ENCODE measurements at places on chromosomes 1 and 21.

DNA sequence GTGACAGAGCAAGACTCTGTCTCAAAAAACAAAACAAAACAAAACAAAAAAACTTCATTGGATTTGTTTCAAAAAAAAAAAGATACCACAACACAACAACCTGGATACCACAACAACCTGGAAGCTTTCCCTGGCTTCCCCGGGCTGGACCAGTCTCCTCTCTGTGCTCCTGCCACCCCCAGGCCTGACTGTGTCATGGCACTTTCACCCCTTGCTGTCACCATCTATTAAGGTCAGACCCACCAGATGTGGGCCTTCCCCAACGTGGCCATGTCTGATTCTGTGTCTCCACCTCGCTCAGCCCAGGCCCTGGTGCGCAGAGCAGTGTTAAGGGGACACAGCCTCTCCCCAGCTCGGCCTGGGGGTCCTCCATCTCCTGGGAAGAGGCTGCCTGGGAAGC lies 28.3 kb upstream of the ACOT11 start:
- no peak for DNase-seq

- DNase-seq: no peak
Measured at GRCh38 chr1:43688594-43689000, 18.7 kb upstream of the ST3GAL3 start.

DNA sequence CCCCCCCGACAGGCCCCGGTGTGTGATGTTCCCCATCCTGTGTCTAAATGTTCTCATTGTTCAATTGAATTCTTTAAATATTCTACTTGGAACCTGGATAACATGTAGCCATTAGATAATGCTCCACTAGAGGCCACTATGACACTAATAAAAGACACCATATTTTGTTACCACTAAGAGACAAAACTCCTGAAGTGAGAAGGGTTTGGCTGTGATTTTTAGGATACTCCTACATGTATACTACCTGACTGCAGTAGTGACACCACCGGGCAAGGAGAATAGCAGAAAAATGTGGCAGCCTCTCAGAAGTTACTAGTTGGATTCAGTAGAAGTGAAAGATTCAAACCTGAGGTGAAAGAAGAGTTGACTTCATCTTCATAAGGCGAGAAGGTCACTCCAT lies 36.0 kb downstream of the F5 start:
- no peak for DNase-seq

DNA sequence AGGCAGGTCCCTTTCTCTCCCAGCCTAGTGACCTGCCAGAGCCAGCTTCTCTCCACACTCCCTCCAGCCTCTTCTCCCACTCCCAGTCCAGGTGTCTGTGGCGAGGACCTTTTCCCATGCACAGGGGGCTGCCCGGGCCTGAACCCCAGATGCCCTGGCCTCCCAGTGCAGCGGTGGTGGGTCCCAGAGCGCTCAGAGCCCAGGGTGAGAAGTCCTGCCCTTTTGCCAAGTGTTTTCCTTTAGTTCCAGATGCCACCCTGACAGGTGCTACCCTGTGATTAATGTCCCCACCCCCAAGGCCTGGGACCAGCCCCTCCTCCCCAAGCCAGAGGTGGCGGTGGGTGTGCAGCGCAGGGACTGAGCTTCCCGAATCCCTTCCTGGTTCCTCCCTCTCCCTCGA lies 90.4 kb downstream of the PAX7 start:
- DNase-seq: no peak

DNA sequence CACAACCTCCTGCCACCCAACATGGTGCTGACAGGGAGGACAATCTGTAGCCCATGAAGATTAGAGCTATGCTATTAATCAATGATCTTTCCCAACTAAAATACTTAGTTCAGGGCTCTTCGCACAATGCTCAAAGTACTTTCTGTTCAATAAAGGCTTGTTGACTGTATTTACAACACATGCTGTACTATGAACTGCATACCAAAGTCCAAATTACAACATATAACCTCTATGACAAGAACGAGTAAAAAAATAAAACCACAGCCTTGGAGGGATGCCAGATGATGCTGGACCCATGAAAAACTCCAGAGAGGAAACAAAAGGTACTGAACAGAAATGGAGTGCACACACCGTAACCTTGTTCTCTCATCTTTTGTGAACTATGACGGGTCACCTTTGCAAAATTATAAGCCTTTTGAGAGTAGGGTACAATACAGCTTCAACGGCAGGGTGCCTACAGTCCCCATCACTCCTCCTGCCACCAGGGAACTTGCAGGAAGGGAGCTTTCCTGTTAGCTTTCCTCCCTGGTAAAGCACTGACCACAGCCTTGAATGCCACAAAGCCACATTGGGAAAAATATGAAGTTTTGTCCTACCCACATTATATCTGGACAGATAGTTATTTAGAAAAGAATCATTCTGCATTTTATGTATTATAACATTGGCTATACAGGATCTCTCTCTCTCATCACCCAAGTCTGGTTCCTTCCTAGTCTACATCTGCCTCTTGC lies 175.6 kb downstream of the NRIP1 start:
- DNase-seq: no peak

DNA sequence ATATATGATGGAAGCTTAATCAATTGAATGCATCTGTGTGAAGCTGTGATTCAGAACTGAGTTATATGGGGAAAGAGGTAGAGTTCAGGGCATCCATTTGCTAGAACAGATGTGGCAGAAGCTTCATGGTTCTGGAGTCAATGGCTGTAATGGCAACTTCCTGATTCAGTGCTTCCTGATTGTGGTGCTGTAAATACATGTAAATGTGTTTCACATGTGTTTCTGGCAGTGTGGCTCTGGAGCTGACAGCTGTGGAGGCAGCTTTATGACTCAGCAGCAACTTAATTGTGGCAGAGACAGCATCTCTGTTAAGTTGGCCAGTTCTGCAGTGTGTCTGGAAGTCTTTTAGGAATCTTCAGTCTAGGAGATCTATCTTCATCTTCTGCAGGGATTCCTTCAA lies 226.6 kb upstream of the ZRANB2 start:
- DNase-seq: no peak

GRCh38 chr1:23797478-23798448 lies 2.8 kb downstream of the GALE start:
- no peak for DNase-seq

DNA sequence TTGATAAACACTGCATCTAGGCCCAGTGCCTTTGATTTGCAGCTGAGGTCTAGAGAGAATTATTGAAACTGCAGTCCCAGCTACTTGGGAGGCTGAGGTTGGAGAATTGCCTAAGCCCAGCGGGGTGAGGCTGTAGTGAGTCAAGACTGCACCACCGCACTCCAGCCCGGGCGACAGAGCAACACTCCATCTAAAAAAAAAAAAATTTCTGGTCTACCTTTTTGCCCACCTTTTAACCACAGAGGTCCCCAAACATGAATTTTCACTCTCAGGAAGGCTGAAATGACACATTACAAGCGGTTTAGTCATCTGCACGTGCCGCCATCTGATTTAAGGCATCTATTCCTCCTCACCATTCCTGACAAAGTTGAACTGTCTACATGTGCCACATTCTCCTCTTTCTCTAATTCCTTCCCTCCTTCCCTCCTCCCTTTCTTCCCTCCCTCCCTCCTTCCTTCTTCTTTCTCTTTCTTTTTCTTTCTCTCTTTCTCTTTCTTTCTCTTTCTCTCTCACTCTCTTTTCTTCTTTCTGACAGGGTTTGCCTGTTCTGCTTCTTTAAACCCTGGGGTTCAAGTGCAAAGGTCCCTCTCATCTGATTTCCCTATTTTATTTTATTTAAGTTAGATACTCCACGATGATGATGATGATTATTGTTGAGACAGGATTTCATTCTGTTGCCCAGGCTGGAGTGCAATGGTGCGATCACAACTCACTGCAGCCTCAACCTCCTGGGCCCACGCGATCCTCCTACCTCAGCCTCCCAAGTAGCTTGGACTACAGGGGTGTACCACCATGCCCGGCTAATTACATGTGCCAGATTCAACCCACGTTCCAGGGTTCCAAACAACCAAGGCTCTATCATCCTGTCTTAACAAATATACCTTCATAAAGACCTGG lies 3.0 kb upstream of the SOD1 start:
- no peak for DNase-seq

DNA sequence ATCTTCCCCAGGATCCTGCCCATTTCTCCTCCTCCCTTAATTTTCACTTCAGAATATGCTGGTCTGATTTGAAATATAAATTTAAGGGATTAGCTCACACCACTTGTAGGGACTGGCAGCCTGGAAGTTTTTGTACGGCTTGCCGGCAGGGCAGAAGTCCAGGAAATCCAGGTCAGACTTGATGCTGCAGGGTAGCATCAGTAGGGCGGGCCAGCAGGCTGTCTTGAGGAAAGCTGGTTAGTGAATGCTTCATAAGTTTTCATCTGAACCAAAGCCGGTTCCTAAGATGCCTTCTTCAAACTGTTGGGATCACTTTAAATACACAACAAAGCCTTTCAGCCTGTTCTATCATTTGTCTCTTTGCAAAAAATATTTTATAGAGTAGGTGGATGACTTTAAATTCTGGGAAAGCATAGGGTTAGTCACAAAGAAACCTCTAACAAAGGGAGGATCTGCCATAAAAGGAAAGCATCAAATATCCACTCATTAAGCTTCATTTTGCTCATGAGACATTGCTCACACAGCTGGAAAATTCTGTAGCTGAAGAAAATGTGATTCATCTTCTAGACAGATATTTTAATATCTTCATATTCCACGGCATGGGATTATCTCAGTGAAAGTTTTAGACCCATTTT lies 90.7 kb upstream of the GFI1 start:
- peak; percentile 17 for DNase-seq

- DNase-seq: no peak
Measured at GRCh38 chr1:29256979-29257804, 20.9 kb downstream of the PTPRU start.

GRCh38 chr21:24260751-24261150 lies 1346.5 kb downstream of the MRPL39 start:
- DNase-seq: no peak

- DNase-seq: no peak
Measured at GRCh38 chr1:218135371-218135770, 149.7 kb upstream of the RRP15 start.

GRCh38 chr1:2136386-2137235 lies 58.0 kb downstream of the FAAP20 start:
- DNase-seq: no peak

DNA sequence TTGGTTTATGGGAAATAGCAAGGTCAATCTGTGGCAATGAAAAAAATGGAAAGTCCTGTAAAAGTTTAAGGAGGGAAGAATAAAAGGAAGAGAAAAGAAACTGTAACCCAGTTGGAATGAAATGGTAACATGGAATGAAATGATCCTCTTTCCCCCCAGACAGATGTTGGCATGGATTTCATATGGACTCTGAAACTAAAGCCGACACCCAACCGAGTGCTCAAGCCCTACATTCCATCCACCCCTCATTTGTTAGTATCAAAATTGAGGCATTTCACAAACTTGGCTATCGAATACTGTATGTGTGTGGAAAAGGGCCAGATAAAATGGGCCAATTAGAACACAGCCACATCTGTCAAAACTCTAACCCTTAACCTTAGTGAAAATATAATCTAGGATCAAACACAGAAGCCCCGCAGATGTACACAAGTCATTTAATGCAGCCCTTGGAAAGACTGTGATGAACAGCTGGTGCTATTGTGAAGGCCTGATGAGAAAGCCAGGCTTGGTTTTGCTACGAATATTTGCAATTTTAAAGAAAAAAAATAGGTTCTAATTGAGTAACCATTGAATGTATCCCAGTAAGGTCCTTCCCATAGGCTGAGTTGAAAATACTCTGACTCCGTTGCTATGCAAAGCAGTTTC lies 72.6 kb upstream of the RGL1 start:
- no peak for DNase-seq

GRCh38 chr1:202203238-202204039 lies 9.8 kb downstream of the LGR6 start:
- no peak for DNase-seq

GRCh38 chr1:154218545-154218944 lies 2.2 kb upstream of the UBAP2L start:
- no peak for DNase-seq

- DNase-seq: no peak
Measured at GRCh38 chr1:186043296-186043695, 309.1 kb downstream of the HMCN1 start.

- DNase-seq: no peak
Measured at GRCh38 chr1:73832276-73833181, 365.4 kb downstream of the LRRIQ3 start.

DNA sequence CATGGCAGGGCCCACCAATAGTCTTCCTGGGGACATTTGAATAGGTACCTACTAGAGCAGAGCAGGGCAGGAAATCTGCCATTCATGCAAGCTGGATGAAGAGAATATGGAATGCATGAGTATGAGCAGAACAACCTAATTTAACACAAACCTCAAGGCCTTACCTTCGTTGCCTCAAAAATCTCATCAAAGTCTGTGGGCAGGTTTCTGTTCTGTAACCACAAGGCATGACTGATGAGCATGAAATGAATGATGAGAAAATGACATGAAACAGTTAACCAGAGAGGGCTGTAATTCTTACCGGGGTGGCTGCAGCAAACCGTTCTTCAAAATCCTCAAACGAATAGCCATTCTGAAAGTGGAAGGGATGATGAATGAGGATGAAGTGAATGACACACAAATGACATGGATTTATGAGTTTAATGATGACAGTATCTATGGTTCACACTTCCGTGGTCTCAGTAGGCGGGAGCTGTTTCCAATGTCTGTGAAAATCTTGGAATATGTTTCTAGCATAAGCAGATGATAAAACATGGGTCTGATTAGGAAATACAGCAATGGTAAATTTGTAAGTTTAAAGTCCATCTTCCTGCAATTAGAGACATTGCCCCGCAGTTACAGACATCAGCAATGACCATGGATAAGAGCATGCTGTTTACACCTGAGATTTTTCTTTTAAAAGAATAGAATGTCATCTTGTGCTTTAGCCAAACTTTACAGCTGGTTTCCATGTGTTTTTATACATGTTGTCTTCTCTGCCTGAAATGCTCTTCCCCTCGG lies 67.6 kb upstream of the C8B start:
- DNase-seq: no peak

GRCh38 chr1:61378494-61379180 lies 296.3 kb downstream of the NFIA start:
- DNase-seq: no peak

GRCh38 chr1:234957330-234958065 lies 171.1 kb downstream of the TOMM20 start:
- DNase-seq: no peak

- DNase-seq: no peak
Measured at GRCh38 chr1:63794939-63795378, 21.1 kb downstream of the ROR1 start.

DNA sequence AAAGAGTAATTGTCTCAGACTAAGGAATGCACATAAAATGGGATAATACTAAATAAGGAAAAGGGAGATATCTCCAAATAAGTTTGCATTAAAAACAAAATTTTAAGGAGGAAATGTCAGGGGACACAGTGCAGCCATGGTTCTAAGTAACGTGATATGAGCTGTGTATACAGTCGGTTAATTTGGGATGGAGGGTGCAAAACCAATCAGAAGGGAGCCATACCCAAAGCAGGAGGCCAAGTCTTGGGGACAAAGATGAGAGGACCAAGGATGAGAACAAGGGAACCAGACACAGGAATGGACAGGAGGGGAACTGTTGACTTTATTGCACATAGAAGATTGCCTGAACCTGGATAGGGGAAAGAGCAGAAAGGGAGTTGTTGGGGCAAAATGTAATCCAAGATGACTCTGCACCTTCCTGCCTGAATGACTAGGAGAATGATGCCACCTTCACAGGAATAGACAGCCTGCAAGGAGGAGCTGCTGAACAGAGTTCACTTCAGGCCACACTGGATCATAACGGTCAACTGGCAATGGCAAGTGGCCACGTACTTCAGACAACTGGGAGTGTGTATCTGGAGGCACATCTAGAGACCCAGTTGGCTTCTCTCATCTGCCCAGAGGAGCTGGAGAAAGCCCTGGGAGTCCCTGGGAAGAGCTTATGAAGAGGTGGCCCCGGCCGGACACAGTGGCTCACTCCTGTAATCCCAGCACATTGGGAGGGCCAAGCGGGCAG lies 22.0 kb upstream of the BOLA1 start:
- DNase-seq: no peak

Data from heart right ventricle (tissue), 16 donors.